GM04503 (cell line): ENCODE measurements at places on chromosomes 1 and 21.

DNA sequence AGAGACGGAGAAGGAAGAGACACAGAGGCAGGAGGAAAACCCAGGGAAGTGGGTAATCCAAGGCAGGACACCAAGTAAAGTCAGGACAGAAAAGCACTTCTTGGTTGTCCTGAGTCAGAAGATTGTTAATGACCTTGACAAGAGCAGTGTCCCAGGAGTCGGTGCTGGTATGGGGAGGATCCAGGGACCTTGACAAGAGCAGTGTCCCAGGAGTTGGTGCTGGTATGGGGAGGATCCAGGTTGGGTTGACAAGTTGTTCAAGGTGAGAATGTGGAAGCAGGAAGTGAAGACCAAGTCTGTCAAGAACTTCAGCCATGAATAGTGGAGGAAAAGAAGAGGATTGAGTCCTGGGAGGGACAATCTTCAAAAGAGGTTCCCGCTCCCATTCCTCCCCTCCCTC is 31.9 kb downstream of the ZBTB18 start:
- no peak for DNase-seq

DNA sequence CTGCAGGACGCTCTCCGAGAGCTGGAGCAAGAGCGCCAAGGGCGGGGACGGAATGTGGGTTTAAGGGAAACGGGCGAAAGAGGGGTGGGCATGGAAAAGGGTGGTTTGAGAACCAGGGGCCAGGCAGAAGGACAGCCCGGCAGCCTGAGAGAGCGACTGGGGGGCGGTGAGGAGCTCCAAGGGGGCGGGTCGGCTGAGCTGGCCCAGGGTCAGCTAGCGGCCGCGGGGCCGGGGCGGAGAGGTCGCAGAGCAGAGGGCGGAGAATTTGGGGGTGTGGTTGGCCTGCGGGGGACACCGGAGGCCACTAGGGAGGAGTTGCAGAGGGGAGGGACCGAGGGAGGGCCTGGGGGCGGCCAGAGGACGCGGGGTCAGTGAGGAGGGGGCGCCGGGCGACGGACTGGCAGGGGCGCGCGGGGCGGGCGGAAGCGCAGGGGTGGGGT is 54.7 kb downstream of the NDUFS5 start:
- DNase-seq, result no peak

GRCh38 chr1:241817956-241818612 is 29.9 kb upstream of the EXO1 start:
- DNase-seq, result no peak

DNA sequence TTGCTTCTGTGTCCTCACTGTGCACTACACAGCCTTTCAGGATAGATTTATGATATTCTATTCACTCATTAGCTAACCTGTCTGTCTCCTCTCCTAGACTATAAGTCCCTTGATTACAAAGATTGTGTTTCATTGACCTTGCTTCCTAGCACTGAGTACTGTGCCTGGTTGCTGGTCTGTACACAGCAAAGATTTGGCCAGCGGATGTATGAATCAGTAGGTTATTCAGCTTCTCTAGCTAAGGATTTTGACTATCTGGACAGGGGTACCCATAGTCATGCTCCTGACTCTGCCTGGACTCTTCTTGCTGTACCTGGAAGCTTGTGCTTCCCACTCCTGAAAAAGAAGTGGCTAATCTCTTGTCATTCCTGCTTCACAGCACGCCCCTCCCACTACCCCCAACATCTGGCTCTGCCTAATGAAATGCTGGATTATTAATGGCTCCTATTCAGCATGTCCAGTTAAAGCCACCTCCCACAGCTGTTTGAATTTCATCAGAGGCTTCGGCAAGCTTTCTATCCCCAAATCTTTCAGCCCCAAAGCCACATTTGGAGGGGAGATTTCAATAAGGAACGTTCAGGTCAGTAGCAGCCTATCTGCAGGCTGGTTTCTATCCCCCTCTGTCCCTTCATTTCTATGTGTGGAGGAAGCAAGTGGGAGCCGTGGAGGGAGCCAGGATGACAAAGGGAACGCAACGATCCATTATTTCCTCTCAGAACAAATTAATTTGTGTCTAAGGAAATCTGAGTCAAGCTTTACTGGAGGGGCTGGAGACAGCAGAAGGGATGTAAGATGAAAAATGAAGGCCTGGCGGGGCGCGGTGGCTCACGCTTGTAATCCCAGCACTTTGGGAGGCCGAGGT is 64.8 kb upstream of the PPM1J start:
- no peak for DNase-seq

- no peak for DNase-seq
Measured at GRCh38 chr1:150005606-150006005, 4.9 kb downstream of the OTUD7B start.

DNA sequence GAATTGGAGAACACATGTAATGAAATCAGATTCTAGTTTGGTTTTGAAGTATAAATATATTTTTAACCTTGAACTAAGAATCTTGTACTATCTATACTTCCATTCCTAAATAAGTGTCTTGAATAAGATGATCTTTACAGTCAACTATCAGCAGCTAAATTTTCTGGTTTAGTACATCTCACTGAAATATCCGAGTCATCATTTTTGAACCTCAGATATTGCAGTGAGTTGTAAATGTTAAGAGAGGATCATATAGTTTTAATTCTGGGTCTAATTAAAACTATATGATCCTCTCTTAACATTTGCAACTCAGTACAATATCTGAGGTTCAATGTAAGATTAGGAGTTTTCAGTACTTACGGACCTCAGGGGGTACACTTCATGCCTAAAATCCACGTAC is 768.8 kb upstream of the ADAMTS5 start:
- DNase-seq, result no peak

DNA sequence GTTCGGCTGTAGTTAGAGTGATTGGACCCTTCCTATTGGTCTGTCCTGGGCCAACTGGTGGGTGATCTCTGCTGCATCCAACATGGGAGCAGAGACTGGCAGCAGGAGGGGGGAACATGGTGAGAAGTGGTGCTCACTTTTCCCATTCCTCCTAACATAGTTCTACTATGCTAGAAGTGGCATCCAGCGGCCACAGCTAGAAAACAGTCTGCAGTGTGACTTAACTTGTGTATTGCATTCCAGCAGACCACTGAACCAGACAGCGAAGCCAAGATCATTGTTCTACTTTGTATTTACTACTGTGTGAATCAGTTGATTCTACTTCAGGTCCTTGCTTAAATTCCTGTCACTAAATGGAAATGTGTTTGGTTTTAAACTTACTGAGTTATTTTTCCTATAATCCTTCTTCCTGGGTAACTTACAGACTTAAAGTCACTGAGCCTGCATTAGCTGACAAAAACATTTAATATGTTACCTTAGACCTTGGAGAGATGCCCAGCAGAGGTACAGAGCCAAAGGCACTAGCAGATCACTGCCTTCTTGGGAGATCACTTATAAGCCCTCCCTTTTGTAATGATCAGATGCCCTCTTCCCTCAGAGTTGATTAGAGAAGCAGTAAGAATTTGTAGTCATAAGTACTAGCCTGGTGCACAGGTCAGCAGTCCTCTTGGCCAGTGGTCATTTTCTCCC is 8.2 kb downstream of the FABP3 start:
- DNase-seq, result no peak

DNA sequence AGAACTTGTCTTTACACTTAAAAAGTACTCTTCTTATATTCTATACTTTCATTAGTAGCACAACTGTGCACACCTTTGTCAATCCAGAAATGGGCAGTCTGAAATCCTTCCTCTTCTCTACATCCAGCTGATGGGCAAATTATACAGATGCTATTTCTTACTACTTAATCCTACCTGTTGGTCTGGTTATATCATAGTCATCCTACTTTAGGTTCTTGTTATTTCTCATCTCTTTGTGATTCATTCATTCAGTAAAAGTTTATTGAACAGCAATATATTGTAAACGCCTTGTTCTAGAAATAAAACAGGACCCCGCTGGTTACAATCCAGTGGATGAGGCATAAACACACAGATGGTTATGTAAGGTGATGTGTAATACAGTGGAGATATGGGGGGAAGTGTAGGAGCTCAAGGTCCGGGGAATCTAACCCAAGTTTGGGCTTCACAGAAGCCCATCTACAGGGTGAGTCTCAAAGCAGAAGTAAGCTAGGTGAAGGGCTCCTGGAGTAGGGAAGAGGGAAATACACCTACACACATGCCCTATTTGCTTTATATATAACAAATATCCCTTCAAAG is 11.8 kb upstream of the FUBP1 start:
- no peak for DNase-seq

DNA sequence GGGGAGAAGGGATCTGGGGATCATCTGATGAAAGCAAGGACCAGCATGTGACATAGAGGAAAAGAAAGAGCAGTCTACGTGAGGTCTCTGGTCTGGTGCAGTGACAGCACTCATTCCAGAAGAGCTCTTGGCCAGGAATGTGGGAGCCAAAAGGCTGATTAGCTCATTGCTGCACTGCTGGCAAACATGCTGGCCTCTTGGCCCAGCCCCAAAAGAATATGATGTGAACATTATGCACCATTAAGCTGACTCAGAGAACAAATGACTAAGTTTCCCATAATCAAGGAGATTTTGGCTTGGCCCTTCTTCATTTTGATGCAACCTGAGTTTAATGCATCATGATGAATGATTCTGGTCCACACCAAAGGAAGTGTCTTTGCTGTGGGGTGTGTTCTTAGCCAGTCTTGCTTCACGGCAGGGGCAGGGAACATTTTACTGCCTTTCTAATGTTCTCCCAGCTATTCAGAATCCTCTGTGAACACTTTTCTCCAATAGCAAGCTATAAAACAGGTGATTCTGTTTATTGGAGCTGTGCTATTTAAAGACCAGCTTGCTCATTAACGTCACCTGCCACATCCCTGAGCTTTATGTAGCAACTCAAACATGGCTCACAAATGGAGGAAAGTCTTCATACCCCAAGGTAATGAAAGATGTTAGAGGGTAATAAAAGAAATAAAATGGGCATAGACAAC is 55.1 kb downstream of the PCBP3 start:
- peak; percentile 96 for DNase-seq

GRCh38 chr1:160260406-160261382 is 1.7 kb downstream of the DCAF8 start:
- DNase-seq, result peak; percentile 43

DNA sequence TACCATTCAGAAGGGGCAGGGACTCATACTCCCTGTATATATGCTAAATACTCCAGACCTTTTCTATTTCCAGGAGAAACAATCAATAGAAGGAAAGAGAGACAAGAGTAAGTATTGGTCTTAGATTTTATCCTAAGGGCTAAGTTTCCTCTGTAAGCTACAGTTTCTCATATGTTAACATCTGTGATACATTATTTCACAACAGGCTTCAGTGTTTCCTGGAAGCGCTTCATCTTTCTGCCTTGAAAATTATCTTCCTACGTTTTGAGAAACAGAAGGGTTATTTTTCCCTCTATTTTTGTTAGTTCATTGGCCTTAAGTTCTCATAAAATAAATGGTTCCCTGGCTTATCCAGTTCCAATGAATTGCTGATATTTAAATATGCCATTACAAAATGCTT is 15.6 kb downstream of the FMO1 start:
- DNase-seq, result no peak

DNA sequence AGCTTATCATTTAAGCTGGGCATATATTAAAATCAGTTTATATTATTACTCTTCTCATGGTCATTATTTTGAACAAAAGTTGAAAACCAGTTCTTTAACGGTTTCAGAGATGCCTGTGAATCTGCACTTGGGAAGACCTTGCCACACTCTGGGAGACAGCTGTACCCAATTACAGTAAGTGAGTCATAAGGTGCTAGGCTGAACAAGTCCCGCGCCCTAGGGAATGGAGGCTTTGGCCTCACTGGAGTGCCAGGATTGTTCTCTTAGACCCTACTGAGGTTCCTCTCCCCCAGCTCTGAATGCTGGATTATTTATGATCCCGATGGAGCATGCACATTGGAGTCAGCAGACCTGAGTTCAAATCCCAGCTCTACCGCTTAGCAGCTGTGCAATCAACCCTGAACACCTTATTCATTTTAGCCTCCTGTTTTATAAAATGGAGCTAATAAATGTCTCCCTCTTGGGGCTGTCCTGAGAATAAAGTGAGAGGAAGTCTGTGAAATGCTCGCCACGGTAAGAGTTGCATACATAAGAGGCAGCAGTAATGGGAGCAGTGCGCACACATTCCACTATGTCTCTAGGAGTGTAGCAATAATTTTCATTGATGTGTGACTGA is 266.2 kb downstream of the FOXD2 start:
- peak; percentile 42 for DNase-seq

- DNase-seq, result no peak
Measured at GRCh38 chr1:59016390-59016789, 232.5 kb upstream of the JUN start.

- DNase-seq, result no peak
Measured at GRCh38 chr21:43701936-43702784, 16.8 kb upstream of the PDXK start.

DNA sequence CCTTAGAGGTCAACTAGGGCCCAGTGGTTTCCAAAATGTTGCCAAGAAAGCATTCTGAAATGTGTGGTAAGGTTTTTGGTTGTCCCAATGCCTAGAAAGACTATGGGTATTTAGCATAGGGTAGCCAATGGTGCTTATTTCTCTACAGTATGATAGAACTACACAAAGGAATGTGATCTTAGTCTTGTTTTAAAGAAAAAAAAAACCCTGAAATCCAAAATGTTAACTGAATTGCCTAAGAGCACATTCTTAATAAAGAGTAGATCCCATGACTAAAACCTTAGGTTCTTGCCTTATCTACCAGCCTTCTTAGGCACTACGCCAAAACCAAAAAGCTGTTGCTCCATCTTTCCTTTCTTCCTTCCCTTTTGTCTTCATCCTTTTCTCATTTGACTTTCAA is 428.2 kb downstream of the MRPL39 start:
- DNase-seq, result no peak

DNA sequence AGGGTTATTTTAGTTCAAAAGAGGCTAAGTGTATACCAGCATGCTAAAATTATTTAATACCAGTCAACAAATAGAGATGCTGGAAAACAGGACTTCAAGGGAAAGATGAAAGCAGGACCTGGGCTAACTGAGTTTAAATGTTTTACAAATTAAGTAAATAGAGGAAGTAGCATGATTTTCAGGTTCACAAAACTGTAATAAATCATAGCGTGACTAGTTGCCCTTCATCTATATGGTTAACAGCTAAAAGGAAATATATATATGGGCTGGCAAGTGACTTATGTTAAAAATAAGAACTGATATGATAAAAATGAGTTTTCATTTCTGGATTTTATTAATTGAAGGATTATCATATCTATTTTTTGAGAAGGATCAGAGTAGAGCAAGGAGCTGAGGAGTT is 25.6 kb downstream of the DPYD start:
- DNase-seq, result no peak
